A549 treated with Hydrocortisone at 1 μM for 4 hours (cell line): ENCODE measurements at places on chromosomes 6 and 20. TPM values are rescaled to one million over a fixed set of nuclear protein-coding genes. Genes with fewer than 3 reads are reported as not detected.

MUCL3 gene
- total RNA-seq = 0.07 to 0.15 TPM (median 0.12 TPM) in 5 replicates

LY6G6D gene
- not detected in 5 replicates for total RNA-seq

C4A gene
- total RNA-seq = 0.79 to 1.5 TPM (median 0.85 TPM) in 5 replicates

KIFC1 gene
- 42.3 to 45.8 TPM (median 44.0 TPM) in 5 replicates for total RNA-seq

GNMT gene
- 0.13 to 0.31 TPM (median 0.21 TPM) in 3 of 5 replicates, not detected in the others for total RNA-seq

GRM1 gene
- 0.02 to 0.05 TPM (median 0.02 TPM) in 3 of 5 replicates, not detected in the others for total RNA-seq

AKIRIN2 gene
- 25.5 to 32.1 TPM (median 30.3 TPM) in 5 replicates for total RNA-seq

CRISP1 gene
- total RNA-seq = not detected in 5 replicates

C2 gene
- 0.17 to 0.46 TPM (median 0.38 TPM) in 5 replicates for total RNA-seq

APOBEC2 gene
- not detected in 5 replicates for total RNA-seq

TRIM15 gene
- not detected in 5 replicates for total RNA-seq

CBLN4 gene
- total RNA-seq = not detected in 5 replicates

CDSN gene
- 0.05 to 0.07 TPM in 2 of 5 replicates, not detected in the others for total RNA-seq

ASIP gene
- not detected in 5 replicates for total RNA-seq

CCN5 gene
- total RNA-seq = 26.1 to 39.6 TPM (median 26.8 TPM) in 5 replicates

GNAS-AS1 gene
- total RNA-seq = not detected in 5 replicates

BAK1 gene
- total RNA-seq = 42.5 to 46.9 TPM (median 43.4 TPM) in 5 replicates

ERVFRD-1 gene
- total RNA-seq = not detected in 5 replicates

ZNF133 gene
- total RNA-seq = 9.4 to 14.6 TPM (median 11.9 TPM) in 5 replicates

PDE10A gene
- 22.9 to 29.3 TPM (median 26.3 TPM) in 5 replicates for total RNA-seq

MLIP gene
- not detected in 5 replicates for total RNA-seq

SLC35F1 gene
- 0.03 TPM in 1 of 5 replicates, not detected in the others for total RNA-seq

RFX6 gene
- not detected in 5 replicates for total RNA-seq

TGM3 gene
- total RNA-seq = 0.06 to 0.12 TPM (median 0.07 TPM) in 4 of 5 replicates, not detected in the other

FAM83C gene
- 0.06 to 0.16 TPM (median 0.13 TPM) in 5 replicates for total RNA-seq

CD24 gene
- total RNA-seq = 242 to 318 TPM (median 301 TPM) in 5 replicates

NRN1 gene
- total RNA-seq = 0.38 to 1.0 TPM (median 0.60 TPM) in 5 replicates

PABPC1L gene
- total RNA-seq = 12.6 to 16.8 TPM (median 15.4 TPM) in 5 replicates

USP49 gene
- 0.91 to 1.4 TPM (median 1.1 TPM) in 5 replicates for total RNA-seq

PDYN gene
- total RNA-seq = not detected in 5 replicates

CTAGE9 gene
- not detected in 5 replicates for total RNA-seq

LTA gene
- total RNA-seq = 0.07 to 0.31 TPM (median 0.13 TPM) in 3 of 5 replicates, not detected in the others

BYSL gene
- 38.5 to 49.8 TPM (median 40.9 TPM) in 5 replicates for total RNA-seq

GTSF1L gene
- not detected in 5 replicates for total RNA-seq

HLA-DQB2 gene
- total RNA-seq = not detected in 5 replicates

COX4I2 gene
- total RNA-seq = not detected in 5 replicates

BPIFB4 gene
- total RNA-seq = not detected in 5 replicates

OPRM1 gene
- total RNA-seq = not detected in 5 replicates
